Gastrocnemius medialis (tissue), 4 donors: ENCODE measurements at places on chromosomes 2 and 18.

GRCh38 chr18:50917021-50917420 is 38.1 kb downstream of the ME2 start:
- no peak for DNase-seq

GRCh38 chr2:175687465-175687864 is 314.6 kb downstream of the LNPK start:
- DNase-seq, result no peak

- DNase-seq, result no peak
These were observed 6.6 kb downstream of the NR4A2 start for GRCh38 chr2:156325688-156326525.

GRCh38 chr2:219314804-219315468 is 5.7 kb upstream of the PTPRN start:
- no peak for DNase-seq

DNA sequence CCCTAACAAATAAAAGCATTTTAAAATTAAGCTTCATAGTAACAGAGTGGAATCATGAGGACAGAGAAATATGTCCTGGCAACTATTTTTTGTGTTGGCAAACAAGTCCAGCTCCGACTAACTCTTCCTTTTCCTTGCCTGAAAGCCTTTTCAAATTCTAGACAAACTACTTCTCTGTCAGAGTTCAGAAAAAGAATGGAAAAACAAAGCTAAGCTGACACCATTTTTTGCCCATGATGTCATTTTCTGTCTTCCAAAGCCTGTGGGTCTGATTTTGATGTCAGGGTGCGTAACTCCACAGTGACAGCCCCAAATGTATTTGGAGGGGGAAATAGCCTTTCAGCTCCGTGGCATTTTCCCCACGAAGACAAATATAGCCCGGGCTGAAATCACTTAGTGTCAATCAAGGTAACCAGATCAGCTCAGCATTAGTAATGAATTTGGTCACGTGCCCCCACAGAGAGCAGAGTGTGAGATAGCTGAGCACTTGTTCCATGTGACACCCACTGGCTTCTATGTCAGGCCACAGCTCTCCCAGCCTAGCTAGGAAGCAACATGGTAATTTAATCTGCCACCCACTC is 233.0 kb upstream of the SIX2 start:
- DNase-seq, result peak; percentile 93

GRCh38 chr2:172628085-172628484 is 72.2 kb downstream of the PDK1 start:
- no peak for DNase-seq
